ENCODE measurements at places on chromosomes 11 and 22.
A peak's percentile ranks its signal among the peaks of the same experiment; 100 is the strongest.

- no peak for DNase-seq
These were observed 32.7 kb downstream of the ARAP1 start for GRCh38 chr11:72719551-72719950.

DNA sequence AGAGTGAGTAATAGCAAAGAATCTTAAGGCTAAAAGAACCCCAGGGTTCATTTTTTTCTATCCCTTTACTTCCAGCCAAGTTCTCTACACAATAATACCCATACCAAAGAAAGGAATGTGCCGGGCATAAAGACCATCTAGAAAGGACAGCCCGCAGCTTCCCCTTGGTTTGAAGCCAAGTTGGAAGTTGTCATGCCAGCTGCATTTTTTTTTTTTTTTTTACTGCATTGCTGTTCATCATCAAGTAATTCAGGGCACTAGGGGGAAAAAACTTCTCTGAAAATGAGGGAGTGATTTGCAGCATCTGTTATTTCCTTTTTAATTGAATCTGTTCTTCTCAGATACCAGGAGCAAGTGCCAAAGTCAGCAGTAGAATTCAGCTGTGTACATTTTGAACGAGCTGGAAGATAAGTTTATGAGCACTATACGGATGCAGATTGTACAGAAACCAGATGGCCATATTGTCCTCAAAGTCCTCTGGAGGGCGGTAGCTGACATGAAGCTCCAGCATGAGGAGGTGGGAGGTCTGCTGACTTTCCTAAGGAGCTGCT is 56.4 kb downstream of the UBASH3B start:
- DNase-seq = no peak

- no peak for DNase-seq
These were observed 36.0 kb downstream of the FAM83F start for GRCh38 chr22:40030758-40031095.

- no peak for DNase-seq
These were observed 33.9 kb upstream of the ST14 start for GRCh38 chr11:130125638-130126037.

DNA sequence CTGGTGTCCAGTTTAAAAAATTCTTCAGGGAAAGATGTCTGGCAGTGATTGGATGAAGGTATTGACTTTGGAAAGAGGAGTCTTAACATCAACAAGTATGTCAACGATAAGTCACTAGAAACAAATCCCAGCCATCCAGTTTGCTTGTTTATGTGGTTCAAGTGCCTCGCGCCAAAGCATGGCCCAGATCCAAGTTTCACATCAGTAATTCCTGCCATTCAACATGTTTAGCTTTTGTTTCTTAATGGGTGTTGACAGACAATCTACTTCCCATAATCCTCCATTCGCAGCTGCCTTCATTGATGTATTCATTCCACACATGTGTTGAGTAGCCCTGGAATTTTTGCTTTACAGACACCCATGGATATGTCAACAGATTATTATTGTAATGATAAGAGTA is 77.8 kb downstream of the UBASH3B start:
- no peak for DNase-seq

- DNase-seq = peak; percentile 96
These were observed at the start of gene GPR137 for GRCh38 chr11:64284962-64285884. Gene GPR137 (plus strand): TSS chr11:64285848. CDS start chr11:64286525, 677 bp downstream.

- DNase-seq = peak; percentile 67
These were observed 8.6 kb upstream of the CD82 start for GRCh38 chr11:44556735-44557409.

DNA sequence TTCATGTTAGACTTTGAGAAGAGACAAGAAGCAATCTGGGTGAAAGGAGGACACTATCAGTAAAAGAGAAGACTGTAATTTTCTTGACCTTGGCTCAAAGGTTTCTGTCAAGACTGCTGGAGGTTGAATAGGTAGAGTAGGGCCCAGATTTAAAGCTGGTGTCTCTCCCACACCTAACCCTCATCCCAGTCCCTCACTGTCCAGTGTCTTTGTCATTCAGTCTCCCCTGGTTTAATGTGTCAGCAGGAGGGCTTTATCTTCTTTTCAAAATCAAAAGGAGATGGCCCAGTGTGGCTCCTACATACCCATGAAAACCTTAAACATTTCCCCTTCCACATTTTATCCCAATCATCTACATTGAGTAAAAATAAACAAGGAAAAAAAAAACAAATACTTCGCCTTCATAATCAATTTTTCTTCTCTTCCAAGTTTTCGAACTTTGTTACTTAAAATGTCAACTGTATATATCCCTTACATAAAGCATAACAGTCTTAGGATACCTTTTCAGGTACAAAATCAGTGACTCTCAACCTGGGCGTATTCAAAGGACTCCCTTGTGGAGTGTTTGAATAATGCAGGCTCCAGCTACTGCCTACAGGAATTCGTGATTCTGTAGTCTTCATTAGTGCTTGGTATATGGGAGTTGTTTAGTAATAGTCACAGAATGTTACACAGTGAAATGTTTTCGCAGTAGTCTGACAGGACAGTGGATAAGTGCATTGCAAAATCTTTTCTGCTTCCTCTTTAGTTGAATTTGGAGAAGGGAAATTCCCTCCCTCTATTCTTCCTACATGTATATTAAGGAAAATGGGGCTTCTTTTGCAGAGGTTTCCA is 87.2 kb downstream of the FAT3 start:
- no peak for DNase-seq

DNA sequence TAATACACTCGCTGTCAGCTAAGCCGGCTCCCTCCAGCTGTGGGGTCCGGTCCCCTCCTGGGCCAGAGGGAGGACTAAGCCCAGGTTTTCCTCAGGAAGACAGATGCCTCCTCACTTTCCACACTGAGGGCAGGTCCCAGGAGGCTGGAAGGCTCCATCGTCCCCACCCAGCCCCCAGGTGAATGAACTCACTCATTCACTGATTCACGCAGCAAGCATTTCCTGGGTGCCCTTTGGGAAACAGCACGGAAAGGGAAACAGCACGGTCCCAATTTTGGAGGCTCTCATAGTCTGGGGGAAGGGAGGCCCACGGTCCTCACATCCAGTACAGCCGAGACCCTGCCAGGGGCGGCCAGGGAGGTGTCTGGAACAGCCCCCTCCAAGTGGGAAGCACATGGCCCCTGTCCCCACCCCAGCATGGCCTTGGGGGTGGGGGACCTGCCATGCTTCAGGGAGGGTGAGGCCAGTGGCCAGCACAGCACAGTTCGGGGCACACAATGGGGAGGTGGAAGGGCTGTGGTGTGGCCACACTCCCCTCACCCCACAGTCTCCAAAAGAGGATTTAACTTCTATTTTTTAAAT is 9.3 kb upstream of the TH start:
- no peak for DNase-seq

GRCh38 chr22:38104084-38104483 is 6.4 kb downstream of the BAIAP2L2 start:
- DNase-seq = no peak

DNA sequence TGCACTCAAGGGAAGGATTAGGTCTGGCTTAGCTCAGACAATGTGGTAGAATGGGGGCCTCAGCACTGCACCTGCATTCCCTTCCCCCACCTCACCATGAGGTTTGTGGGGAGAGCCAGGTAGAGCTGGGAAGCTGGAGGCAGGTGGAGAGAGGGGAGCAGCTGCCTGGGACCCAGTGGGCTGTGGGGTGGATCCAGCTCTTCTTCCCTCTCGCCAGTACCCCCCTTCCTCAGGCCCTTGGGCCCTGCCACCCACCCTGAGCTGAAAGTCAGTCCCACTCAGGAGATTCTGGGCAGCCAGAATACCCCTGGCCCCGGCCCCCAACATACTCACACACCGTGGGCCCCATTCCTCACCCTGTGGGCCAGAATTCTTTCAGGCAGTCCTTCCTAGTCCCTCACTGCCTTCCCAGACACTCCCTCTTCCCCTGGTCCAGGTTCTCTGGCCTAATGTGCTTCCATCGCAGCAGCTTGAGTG is 3.1 kb upstream of the POLD4 start:
- no peak for DNase-seq

DNA sequence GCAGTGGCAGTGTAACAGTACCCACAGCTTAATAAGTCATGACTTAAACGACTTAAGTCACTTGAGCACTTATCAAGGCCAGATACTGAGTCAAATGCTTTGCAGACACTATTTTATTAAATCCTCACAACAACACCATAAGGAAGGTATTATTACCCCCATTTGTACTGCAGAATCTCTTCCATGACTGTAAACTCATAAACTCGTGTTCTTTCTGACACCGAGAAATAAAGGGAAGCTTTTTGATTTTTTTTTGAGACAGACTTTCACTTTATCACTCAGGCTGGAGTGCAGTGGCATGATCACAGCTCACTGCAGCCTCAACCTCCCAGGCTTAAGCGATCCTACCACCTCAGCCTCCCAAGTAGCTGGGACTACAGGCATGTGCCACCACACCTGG is 103.8 kb downstream of the ABTB2 start:
- no peak for DNase-seq

DNA sequence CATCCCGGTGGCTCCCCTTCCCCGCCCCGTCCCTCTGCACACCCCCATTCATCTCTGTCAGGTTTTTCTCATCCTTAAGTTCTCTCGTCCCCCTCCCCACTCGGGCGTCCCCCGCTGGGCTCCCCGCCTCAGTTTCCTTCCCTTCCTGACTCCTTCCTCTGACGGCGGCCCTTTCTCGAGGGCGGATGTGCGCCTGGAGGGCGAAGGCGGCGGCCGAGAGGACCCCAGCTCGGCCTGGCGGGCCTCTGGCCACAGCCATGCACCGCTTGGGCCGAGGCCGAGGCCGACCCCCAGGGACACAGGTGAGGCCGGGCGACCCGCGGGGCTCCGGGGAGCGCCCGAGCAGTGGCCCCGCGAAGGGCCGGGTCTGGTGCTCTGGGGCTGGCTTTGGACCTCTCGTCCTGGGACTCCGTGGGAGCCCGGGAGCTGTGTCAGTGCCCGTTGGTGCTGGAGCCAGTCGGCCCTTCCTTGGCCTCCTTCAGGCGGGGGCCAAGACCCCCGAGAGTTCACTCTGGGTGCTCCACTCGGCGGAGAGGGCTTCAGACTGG is 2.9 kb downstream of the PHLDB1 start:
- no peak for DNase-seq

DNA sequence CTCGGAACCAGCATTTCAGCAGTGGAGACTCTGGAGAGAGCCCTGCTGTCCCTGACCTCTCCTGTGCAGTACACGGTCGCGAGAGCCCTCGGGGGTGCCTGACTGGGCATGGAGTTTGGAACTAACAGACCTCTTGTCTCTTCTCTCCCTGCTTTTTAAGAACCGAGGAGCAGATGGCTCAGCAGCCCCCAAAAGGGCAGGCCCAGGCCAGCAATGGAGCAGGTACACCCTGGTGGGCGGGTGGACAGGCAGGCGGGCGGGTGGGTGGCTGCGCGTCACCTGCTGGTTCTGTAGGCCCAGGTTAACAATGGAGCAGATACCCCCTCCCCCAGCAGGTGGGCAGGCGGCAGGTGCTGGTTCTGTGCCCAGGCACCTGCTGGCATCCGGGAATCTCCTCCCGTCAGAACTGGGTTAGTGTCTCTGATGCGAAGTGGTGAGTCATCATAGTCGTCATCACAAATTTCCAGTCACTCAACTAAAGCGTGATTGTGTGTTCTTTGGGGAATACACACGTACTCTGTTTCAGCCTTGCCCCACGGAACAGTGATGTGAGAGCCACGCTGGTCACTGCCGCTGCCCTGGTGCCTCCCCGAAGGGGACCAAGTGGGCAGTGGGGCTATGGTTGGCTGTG is 41.1 kb downstream of the GRAMD4 start:
- no peak for DNase-seq

GRCh38 chr11:121932646-121933185 is 183.3 kb downstream of the BLID start:
- no peak for DNase-seq

GRCh38 chr22:32979606-32980005 is 78.6 kb downstream of the SYN3 start:
- DNase-seq = no peak

DNA sequence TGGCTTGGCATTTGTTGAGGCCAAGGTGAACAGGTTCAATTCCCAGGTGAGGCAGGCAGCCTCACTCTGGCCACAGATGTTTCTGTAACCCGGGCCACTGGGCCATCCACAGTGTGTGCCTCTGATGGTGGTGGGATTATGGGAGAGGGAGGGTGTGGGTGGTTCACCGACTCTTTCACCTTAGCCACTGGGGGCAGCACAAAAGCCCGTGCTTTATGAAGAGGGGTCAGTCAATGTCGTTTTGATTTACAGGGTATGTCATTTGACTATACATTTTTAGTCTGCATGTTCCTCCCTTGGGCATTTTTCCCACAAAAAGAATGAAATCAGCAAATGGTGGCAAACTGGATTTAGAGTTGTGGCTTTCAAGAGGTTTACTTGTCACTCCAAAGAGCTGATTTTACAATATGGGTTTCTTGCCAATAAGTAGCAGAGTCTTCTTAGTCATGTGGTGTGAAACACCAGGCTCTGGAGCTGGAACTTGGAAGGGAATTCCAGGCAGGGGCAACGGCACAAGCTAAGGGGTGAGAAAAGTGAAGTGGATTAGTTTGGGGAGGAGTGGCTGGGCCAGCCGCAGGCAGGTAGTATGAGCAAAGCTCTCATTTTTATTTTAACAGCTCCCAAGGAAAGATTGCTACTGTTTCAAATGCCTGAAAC is 217.8 kb upstream of the ZBED5 start:
- DNase-seq = no peak

DNA sequence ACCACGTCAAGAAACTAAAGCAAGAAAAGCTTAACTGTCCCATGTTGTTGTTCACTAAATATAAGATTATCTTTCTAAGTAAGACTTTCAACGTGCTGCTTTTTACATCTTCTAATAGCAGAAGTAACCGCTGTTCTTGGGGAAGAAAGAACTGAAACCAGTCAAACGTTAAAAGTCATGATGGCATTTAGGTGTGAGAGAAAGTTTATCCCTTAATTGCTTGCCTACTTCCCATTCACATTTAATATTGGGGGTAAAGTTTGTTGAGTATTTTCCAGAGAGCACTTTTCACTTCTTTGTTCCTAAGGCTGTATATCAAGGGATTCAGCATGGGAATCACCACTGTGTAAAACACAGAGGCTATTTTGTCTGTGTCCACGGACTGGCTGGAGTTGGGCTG is 970 bp downstream of the OR5B21 start:
- DNase-seq = no peak

DNA sequence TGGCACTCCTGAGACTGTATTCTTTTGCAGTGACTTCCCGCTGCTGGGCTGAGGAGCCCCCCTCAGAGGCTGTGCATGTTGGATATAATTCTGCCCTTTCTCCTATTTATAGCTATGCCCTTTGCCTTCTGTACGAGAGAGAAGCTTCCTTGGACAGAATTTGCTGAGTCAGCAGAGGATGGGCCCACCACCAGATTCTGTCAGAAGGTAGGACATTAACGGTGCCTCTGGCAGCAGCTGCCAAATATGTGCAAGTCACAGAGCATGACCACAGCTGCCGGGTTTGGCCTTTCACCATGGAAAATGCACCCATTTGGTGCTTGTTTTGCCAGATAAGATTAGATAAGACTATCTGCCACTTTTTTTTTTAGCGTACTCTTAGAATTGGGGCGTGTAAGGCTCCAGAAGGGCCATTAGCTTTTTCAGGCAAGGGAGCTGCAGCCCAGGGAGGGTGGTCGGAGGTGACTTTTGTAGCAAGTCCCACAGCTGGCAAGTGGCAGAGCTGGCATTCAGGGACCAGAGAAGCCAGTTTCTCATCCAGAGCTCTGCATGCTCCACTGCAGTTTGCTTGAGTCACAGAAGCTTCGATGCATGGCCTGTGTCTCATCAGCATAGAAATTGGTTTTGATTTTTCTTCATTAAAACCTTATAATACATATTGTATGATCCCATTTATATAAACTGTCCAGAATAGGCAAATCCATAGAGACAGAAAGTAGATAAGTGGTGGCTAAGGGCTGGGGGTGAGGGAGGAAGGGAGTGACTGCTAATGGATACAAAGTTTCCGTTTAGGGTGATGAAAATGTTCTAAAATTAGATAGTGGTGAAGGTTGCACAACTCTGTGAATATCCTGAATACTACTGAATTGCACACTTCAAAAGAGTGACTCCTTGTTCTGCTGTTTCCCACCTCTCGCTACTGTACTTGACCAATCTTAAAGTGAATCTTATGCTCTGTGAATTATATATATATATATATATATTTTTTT is 15.8 kb downstream of the UPB1 start:
- no peak for DNase-seq

Data from pancreas (tissue), 10 donors.